ENCODE measurements at places on chromosomes 16 and 17.
A peak's percentile ranks its signal among the peaks of the same experiment; 100 is the strongest.

- no peak for DNase-seq
These were observed 9.0 kb downstream of the SMYD4 start for GRCh38 chr17:1820528-1821252.

- DNase-seq, result no peak
These were observed 19.4 kb downstream of the AXIN2 start for GRCh38 chr17:65542067-65542466.

- no peak for DNase-seq
These were observed 22.6 kb downstream of the GJD3 start for GRCh38 chr17:40341808-40342503.

DNA sequence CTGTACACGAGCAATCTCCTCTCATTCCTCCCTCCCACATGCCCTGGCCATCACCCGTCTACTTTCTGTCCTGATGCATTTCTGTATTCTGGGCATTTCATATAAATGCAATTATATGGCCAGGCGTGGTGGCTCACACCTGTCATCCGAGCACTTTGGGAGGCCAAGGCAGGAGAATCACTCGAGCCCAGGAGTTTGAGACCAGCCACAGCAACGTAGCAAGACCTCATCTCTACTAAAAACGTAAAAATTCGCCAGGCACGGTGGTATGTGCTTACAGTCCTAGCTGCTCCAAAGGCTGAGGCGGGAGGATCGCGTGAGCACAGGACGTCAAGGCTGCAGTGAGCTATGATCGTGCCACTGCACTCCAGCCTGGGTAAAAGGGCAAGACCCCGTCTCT is 4.8 kb downstream of the MEAK7 start:
- DNase-seq, result no peak

GRCh38 chr17:41491476-41491875 is 1.8 kb upstream of the KRT36 start:
- no peak for DNase-seq

DNA sequence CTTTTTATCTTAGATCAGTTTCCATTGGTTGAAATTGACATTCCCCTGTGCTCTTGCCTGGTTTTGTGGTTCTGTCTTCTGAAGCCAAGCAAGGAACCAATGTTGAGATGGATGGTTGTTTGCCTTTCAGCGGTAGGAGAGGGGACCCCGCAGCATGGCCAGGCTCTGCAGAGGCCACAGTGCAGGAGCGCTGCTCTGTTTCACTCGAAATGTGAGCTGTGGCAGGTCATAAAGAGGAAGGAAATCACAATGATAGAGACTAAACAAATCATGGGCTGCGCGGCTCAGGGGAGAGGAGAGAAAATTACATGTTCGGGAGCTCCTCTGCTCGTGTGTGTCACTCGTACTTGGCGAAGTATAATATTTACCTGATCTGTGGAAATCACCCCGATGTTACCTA is 148.2 kb downstream of the SNX29 start:
- no peak for DNase-seq

DNA sequence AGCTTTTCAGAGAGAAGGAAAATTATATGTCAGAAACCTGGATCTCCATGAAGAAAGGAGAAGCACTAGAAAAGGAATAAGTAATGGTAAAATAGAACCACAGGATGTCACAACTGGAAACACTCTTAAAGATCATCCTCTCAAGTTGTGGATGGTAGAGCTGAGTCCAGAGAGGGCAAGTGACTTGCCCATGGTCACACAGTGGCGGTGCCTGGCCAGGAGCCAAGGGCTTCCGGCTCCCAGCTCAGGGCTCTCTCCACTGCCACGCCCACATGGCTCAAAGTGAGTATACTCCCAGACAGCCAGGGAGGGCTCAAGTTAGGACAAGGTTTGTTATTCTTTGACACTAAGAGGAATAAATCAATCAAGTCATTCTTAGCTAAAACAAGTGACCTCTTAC is 159.8 kb downstream of the COPRS start:
- DNase-seq, result no peak

- no peak for DNase-seq
These were observed 46.2 kb downstream of the TUBD1 start for GRCh38 chr17:59846394-59847165.

DNA sequence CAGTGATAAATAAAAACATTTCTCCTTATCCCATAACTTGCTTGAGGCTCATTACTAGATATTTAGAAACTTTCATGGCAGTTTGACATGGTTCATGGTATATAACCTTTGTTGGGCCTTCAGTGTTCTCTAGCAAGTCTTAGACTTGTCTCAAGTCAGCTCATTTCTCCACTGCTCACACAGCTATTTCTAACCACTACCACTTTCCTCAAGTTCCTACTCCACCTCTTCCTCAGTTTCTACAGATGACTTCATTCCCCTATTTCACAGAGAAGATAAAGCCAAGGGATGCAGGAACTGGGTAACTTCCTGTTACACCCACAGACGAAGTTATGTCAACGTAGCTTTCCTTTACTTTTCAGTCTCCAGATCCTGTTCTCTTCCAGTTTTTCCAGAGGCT is 23.2 kb downstream of the NLK start:
- no peak for DNase-seq

DNA sequence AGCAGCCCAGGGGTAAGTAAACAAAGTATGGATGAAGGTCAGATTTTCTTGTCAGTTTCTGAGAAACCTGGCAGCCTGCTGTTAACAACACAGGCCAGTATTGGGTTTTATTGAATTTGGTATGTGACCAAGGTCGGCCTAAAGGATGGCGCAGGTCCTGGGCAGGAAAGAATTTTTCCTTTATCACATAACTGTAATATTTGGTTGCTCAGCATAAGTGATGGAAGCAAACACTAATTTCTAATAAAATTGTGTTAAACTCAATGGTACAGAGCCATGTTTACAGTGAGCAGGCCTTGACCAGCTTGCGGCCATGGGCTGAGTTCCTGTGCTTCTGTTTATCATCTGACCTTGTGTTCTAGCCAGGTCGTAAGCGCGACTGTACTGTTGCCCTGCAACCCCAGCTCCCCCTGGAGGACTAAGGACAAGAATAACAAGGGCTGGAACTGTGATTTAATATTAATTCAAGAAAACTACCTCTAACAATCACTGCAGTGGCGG is 10.5 kb downstream of the POLDIP2 start:
- no peak for DNase-seq

DNA sequence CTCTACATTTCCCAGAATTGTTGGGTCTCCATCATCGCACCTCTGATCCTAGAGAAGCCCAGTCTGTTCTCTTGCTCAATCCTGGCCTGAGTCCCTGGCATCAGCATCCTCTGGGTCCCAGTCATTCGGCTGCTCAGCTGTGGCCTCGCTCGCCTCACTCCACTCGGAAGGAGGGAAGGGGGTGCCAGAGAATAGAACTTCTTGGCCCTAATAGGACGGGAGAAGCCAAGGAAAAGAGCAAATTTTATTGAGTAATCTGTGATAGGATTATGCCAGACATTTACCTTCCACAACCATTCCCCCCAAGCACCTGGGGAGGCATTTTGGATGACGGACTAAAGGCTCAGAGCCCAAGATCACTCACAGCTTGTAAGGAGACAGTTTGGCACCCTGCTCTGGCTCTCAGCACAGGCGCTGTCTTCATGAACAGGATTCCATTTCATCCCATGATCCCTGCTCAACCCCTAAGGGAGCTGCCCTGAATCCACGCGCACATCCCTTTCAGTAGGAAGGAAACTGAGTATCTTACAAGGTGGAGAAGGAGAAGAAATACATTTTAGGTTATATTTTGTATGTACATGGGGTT is 498 bp upstream of the CLEC10A start:
- DNase-seq, result no peak

- peak; percentile 22 for DNase-seq
These were observed 31.3 kb downstream of the SPOP start for GRCh38 chr17:49646391-49647255.

DNA sequence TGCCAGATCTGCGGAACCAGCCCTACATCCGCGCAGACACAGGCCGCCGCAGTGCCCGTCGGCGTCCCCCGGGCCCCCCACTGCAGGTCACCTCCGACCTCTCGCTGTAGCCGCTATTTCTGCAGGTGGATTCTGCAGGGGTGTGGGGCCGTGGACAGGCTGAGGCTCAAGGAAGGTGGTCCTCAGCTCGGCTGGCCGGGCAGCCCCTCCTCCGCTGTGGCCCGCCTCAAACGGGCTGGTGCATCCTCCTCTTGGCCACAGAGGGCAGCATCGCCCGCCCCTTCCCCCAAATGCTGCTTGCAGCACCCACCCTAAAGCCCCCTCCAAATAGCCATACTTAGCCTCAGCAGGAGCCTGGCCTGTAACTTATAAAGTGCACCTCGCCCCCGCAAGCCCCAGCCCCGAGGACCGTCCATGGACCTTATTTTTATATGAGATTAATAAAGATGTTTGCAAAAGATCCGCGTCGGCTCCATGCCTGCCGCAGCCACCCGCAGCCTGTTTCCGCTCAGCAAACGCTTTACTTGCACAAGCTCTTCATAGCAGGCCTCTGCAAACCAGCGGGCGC is 14.9 kb downstream of the SPATA32 start:
- DNase-seq, result no peak

- DNase-seq, result no peak
These were observed 215.4 kb downstream of the CHD9NB start for GRCh38 chr16:52837251-52837650.

GRCh38 chr16:4273858-4274311 is 1.1 kb upstream of the TFAP4 start:
- peak; percentile 55 for DNase-seq

DNA sequence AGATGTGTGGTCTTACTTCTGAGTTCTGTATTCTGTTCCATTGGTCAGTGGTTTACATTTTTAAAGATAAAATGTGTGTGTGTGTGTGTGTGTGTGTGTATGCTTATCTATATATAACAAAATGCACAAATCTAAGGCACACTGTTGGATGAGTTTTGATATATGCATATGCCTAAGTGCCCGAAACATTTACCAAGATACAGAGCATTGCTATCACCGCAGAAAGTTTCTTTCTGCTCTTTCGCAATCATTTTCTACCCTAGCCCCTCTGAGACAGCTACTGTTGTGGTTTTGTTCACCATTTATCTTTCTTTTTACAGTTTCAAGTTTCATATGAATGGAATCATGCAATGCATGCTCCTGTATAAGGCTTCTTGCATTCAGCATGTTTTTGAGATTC is 97.0 kb downstream of the MRTFB start:
- no peak for DNase-seq

DNA sequence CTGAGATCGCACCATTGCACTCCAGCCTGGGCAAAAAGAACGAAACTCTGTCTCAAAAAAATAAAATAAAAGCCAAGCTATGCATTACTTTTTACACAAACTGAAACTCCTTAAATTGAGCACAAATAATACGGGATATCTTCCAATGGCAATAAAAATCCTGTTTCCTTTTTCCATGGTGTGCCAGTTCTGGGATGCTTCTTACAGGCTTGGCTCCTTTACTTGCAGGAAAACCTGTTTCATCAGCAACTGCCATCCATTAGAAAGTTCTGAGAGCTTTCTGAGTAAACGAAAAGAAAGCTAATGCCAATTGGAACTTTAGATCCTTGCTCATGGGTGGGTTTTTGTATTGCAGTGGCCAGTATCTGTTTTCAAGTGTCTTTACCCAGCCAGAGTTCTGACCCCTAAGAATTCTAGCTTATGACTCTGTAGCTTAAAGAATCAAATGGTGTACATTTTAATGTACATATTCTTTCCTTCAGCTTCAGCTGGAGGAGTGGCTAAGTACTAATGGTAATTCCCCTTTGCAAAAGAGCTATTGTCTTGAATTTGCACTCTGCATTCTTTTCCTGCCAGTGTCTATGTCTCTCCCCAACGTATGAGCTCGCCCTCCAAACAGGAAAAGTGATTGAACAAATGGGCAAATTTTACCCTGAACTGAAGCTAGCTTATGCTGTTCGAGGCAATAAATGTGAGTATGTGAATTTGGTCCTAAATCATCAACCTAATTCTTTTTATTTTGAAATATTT is 21.5 kb upstream of the DDX19A start:
- DNase-seq, result no peak

GRCh38 chr17:45371414-45372324 is 54.8 kb upstream of the MAP3K14 start:
- DNase-seq, result no peak

DNA sequence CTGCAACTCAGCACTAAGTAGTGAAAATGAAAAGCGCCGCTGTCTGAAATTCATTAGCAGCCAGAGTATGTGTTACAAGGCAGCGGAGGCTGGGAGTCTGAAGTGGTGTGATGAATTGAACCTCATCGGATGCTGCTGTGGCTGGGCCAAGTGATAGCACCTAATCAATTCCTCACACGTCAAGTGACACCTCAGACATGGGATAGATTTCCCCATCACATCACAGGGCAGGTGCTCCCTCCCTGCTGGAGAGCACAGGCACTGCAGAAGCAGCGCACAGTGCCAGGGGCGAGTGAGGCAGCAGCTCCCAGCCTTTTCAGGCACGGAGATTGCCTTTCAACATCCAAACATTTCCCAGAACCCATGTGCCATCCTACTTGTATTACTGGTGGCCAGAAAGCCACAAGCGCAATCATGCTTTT is 32.2 kb downstream of the DRC3 start:
- DNase-seq, result no peak

DNA sequence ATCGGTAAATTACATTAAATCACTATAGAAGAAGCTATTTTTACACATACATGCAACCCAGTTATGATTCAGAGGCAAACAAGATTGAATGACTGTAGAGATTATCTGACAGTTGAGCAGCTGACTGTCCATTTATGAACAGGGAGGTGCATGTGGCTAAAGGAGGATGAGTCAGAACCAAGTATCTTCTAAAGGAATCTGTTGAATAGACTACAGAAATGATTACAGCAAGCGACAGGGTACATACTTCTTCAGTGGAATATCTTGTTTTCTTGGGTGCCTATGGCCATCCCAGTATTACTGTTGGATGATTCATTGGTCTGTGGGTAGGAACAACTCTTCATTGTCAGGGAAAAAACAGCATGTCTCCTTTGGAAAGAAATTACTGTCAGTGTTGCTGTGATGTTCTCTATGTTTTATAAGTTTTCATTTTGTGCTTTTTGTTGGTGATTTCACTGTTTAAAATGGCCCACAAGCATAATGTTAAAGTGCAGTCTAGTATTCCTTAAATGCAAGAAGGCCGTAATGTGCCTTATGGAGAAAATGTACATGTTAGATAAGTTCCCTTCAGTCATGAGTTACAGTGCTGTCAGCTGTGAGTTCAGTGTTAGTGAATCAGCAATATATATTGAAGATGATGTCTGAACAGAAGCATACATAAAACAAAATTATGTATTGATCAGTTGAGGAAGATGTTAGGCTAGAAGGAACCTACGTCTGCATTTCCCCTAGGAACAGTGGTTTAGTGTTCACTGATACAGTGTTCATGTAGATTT is 27.0 kb downstream of the CBFB start:
- no peak for DNase-seq

GRCh38 chr16:79395591-79395990 is 204.9 kb downstream of the MAF start:
- DNase-seq, result no peak

DNA sequence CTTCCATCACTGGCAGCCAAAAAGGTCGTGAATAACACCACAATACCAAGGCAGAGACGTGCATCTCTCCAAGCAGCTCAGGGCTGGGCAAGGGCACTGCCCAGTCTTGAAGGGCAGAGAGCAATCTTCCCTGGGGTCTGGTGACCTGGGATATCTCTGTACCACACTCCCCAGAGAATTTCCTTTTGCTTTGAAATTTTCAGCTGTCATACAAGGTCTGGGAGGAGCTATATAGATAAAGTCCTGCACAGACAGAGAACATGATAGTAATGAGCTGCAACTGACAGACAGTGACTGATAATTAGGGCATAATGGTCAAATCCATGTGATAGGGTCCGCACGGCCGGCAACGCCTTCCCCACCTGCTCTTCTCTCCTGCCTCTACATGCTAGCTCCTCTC is 68.2 kb downstream of the DYNLRB2 start:
- no peak for DNase-seq

- DNase-seq, result no peak
These were observed 1795.9 kb downstream of the TP53TG3F start for GRCh38 chr16:35255186-35255803.

Data from stimulated activated CD4-positive, alpha-beta T cell treated with anti-CD3 and anti-CD28 coated beads, TNF-alpha, amount 100 ng/mL, for 24 hours (primary cell).